Stimulated activated CD8-positive, alpha-beta memory T cell treated with anti-CD3 and anti-CD28 coated beads, Interleukin-15, amount 100 ng/mL, for 24 hours (primary cell): ENCODE measurements at places on chromosomes 4 and X.

GRCh38 chr4:167221084-167221483, 13.2 kb downstream of the SPOCK3 start:
- no peak for DNase-seq

DNA sequence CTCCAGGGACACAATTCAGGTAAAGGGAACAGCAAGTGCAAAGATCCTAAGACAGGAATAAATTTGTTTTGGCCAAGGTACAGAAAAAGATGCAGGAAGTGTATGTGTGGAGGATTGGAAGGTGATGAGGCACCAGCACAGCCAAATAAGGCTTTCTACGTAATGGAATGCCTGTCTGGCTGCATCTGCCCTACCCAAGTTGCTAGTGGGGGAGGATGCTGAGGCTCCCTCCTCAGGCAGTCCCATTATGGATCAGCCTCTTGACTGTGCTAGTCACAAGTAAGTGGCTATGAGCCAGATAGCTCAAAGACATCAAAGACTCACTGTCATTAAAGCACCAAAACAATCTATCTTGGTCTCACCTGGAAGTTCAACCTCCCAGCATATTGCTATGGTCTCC, 300.9 kb upstream of the FAT4 start:
- DNase-seq: no peak

- no peak for DNase-seq
These were observed 47.6 kb downstream of the SH3KBP1 start for GRCh38 chrX:19839770-19840254.

DNA sequence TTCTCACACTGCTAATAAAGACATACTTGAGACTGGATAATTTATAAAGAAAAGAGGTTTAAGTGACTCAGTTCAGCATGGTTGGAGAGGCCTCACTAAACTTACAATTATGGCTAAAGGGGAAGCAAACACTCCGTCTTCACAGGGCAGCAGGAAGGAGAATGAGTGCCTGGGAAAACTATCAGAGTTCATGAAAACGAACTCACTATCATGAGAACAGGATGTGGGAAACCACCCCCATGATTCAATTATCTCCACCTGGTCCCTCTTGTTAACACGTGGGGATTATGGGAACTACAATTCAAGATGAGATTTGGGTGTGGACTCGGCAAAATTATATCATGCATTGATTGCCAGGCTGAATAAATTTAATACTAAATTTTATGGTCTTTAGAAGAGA, 592.7 kb downstream of the GRXCR1 start:
- DNase-seq: no peak

DNA sequence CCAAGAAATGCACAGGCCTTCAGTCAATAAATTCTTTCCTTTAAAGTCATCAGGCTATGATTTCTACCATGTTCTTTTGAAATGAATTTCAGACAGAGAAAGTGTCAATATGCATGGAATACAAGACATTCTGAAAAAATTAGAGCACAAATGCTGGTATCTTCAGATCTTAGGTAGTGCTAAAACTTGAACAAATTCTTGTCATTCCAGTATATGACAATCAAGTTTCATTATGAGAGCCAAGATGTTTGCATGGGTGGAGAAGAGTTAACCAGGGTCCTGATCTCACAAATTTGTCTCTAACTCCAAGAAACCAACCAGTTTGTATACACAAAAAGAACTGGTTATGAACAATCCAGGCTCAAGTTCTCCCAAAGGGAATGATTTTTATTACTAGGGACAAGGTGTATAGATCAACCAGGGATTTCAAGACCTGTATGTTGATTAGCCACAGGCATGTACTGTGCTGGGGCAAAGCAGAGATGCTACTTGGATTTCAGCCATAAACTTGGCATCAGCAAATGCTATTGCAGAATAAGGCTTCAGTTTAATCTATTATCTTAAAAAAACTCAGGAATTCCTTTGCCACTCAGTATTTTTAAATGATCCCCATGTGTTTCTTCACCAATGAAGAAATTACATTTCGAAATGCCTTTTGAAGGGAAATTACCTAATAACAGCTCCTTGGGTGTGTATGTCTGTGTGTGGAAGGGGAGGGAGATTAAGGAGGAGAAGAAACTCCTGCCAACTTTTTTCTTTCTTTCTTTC, 69.7 kb downstream of the FANCB start:
- no peak for DNase-seq

DNA sequence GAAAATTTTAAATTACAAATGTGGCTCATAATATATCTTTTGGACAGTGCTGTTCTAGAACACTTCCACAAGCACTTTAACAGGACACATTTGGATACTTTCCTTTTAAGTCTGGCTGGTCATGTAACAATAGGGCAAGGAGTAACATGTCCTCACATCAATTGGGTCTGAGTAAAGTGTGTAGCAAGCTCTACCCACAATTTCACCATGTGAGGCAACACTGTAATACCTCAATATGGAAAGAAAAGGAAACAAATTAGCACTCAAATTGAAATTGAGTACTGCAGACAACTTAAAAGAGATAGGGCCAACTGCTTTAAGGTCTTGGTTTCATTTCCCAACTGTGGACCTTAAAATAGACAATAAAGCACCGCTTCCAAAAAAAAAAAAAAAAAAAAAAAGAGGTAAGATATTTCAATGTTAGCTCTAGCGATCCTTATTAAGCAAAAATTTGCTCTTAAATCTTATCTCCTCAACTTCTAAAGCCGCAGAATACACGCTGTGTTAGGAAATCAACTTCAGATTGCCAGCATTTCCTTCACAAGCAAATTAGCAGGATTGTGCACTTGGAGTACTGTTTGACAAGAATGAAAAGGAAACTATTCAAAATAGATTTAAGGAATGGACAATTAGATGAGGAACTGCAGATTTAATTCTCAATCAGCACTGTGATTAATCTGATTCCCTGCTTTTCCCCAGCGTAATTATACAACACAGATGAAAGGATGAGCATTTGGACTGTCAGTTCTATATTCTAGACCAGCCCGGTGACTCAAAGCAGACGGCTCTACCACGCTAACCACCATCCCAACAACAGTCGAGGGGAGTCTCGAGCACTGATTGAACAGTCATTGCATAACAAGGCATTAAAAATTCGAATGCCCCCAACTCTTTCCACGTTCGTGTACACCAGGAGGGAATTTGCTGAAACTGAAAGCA, 1.6 kb downstream of the CASK start:
- DNase-seq: no peak
